ENCODE measurements at places on chromosomes 5 and 9.

DNA sequence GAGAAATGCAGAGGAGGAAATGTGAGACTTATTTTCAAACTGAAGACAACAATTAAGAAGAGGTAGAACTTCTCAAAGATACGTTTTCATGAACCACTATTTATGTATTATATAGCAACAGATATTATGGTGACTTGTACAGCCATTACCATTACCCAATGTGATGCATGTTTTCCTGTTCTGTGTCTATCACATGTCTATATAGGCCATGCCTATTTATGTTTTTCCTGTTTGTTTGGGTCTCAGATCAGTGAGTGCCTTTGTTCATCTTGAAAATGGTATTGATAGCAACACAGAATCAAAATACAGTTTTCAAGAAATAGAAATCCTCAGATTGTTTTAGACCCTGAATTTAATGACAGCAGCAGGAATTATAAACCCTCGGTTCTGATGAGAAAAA is 44.0 kb downstream of the DAPK1 start:
- DNase-seq, result no peak

GRCh38 chr9:22170556-22170955 is 161.5 kb upstream of the CDKN2B start:
- no peak for DNase-seq

DNA sequence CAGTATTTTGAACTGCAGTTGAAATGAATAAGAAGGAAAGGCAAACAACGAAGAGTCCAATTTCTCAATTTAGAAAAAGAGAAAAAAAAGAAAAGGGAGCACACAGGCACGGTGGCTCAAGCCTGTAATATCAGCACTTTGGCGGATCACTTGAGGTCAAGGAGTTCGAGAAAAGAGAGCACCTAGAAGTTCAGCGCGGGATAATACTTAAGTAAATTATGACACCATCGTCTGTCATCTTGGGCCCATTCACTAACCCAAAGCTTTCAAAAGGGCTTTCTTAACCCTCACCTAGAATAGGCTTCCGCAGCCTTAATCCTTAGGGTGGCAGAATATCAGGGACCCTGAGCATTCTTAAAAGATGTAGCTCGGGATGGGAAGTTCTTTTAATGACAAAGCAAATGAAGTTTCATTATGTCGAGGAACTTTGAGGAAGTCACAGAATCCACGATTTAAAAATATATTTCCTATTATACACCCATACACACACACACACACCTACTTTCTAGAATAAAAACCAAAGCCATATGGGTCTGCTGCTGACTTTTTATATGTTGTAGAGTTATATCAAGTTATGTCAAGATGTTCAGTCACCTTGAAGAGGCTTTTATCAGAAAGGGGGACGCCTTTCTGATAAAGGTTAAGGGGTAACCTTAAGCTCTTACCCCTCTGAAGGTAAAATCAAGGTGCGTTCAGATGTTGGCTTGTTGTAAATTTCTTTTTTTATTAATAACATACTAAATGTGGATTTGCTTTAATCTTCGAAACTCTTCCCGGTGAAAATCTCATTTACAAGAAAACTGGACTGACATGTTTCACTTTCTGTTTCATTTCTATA is 602 bp upstream of the CD274 start:
- DNase-seq, result no peak

- DNase-seq, result no peak
Measured at GRCh38 chr5:176736301-176736930, 73.9 kb upstream of the UNC5A start.

DNA sequence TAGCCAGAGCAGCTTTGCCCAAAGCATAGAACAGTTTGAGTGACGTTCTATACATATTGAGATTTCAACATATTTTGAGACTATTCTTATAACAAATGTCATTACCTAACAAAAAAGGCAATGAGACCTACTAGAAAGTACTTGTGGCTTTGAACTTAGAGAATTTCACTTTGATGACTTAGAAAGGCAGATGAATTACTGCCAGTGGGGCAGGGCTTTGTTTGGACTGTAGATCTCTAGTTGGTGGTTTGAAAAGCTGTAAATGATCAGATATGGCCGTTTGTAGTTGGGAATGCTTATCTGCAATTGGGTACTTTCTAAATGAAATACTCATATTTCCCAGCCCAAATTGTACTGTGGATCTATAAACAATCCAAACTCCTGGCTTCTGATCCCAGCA is 28.1 kb downstream of the SOX30 start:
- no peak for DNase-seq

DNA sequence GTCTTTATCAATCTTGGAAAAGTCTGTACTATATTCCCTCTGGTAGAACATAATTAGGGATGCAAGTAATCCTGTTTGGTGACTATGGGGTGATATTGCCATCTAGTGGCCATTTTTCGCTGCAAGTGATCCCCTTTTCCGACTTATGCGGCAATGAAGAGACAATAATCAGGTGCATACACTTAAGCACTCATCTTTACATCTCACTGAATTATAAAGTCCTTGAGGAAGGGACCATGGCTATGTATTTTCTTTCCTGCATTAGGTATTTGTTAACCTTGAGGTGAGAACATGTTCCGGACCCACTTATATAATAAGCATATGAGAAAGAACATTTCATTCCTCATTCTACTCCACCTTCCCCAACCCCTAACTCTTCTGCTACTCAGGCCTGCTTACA is 19.6 kb upstream of the LIX1 start:
- DNase-seq, result peak; percentile 46

- no peak for DNase-seq
Measured at GRCh38 chr5:111960476-111961215, 203.7 kb upstream of the NREP start.

GRCh38 chr9:134455934-134456755 is 129.9 kb downstream of the RXRA start:
- DNase-seq, result no peak

GRCh38 chr5:137084016-137084415 is 415.1 kb downstream of the SPOCK1 start:
- DNase-seq, result no peak

DNA sequence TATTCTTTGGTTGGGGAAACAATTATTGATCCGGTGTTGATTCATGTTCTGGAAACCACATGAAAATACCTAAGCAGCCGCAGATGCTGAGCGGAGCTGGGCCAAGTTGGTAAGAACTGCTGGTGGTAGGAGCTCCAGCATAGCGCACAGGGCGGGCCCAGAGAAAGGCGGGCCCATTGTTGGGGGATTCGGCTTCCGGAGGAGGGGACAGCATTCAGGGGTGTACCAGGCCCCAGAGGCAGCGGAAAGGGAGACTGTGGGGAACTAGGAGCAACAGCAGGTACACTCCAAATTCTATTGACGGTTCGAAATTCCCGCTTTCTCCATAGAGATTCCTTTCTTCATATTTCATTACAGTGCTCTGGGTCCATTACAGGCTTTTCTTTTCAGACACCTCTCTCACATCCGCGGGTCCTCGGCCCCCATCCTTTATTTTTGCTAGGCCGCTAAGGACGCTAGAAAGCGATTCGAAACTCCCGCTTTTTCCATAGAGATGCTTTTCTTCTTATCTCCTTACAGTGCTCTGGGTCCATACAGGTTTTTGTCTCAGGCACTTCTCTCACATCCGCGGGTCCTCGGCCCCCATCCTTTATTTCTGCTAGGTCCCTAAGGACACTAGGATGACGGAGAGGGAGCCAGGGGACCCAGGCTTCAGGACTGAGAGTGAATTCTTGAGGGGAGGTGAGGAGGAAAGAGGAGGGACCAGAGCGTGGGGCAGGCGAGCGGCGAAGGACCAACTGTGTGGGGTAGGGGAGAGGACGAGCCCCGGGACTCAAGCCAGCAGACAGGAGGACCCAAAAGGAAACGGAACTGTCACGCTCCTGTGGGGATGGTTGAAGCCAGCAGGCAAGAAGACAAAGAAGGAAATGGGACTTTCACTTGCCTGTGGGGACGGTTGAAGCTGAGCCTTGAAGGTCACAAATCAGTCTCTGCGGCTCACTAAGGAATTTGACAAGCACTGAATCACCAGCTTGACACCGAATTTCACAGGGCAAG is at the start of gene CCDC152:
CCDC152 (plus strand) TSS at position 213 of the 996 bp plus-strand sequence. CDS start 2,304 bp downstream, outside the sequence.
- DNase-seq, result no peak

DNA sequence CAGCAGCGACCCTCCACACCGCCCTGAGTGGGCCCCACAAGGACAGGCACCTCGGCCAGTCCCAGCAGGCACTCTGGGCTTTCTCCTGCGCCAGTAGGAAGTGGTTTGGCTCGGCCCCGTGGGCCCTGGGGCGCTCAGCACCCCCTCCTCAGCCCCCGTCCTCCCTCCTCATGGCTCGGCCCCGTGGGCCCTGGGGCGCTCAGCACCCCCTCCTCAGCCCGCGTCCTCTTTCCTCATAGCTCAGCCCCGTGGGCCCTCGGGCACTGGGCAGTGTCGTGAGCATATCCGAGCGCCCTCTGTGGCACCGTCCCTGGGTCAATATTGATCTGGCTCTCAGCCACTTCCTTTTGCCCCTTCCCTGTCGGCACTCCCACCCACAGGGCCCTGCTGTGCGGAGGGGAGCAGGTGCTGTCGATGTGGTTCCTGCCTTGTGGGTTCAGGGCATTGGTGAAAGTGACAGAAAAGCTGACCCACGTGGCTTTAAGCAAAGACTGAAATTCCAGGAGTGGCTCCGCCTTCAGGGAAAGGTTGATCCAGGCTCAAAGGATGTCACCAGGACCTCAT is 5.5 kb upstream of the SCGB3A1 start:
- DNase-seq, result no peak

DNA sequence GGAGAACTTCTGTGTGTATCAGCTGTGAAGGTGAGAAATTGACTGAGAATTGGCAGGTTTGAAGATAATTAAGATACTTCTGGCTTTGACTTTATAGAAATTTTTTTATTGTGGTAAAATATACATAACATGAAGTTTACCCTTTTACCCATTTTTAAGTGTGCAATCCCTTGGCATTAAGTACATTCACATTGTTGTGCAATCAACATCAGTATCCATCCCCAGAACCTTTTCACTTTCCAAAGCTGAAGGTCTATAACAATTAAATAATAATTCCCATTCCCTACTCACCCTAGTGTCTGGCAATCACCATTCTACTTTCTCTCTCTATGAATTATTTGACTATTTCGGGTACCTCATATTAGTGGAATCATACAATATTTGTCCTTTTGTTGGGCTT is 69.9 kb downstream of the ACTBL2 start:
- no peak for DNase-seq

DNA sequence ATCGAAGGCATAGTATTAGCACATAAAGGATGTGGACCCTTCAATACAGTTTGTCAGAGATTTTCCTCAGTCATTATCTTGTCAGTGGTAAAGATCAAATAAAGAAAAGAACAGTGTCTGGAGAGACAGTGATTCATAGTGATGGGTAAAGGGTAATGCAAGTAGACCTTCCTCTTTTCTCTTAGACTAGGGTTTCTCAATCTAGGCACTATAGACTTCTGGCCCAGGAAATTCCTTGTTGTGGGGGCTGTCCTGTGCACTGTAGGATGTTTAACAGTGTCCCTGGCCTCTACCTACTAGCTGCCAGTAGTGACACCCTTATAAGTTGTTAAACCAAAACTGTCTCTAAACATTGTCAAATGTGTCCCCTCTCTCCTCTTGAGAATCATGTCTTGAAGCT is 6.9 kb downstream of the CAMK4 start:
- no peak for DNase-seq

DNA sequence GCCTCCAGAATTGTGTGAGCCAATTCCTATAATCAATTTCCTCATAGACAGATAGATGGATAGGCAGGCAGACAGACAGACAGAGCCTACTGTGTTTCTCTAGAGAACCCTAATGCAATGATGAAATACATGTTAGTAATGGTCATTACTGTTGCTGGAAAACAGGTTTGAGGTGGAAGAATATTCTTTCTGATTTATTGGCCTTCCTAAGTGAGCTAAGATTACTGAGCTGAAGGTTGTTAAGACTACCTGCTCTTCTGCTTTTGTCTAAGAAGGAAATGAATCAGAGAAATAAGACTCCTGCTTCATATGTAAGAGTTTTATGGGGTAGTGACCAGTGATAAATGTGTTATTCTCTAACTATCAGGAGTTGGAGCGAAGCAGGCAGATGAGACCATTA is 219.9 kb downstream of the ELAVL2 start:
- no peak for DNase-seq

GRCh38 chr9:281741-282645 is 67.3 kb downstream of the DOCK8 start:
- no peak for DNase-seq

DNA sequence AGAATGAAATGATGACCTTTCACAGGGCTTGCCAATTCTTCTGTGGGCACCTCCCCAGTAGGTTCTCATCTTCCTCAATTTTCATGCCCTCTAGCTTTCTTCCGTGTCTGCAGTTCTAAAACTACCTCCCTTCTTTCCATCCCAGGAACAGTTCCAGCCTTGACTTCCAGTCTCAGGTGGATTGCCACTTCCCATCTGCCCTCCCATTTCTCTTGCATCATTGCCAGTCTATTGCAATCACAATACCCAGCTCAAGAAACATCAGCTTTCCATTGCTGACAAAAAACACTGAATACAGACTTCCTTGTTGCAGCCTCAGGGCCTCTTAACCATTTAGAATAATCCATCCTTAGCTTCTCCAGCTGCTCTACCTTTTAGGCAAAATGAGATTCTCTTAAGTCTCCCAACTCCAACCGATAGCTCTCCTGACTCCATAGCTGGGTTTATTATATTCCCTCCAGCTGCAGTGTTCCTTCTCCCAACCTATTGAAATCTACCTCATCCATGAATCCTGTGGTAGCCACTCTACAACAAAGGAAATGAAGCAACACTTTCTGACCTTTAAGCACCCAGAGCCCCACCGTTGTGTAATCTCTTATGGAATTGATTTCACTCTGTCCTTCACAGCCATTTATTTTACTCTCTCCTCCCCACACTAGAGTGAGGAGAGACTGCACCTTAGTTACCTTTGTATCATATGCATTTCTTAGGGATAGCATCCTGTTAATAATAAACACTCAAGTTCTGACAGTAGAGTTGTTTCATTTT is 75.6 kb upstream of the PCA3 start:
- no peak for DNase-seq

GRCh38 chr5:170426786-170427185 is 37.6 kb upstream of the KCNMB1 start:
- DNase-seq, result no peak

DNA sequence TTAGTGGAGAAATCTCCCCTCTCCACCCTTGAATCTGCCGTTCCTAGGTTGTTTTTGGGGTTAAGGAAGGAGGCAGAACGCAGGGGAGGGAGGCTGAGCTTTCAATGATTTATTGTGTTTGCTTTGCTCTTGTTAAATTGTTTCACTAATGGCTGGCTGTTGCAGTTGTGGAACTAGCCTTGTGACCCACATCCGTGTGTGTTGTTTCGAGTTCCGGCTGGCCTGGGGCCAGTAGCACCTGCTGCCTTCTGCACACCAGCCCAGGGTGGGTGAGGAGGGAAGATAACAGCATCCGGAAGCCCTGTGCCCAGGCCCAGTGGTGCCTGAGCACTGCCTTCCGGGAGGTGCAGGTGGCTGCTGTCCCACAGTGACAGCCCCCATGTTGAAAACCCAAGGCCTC is 3.6 kb downstream of the ERGIC1 start:
- no peak for DNase-seq

- DNase-seq, result no peak
Measured at GRCh38 chr9:91923145-91923544, 26.9 kb downstream of the ROR2 start.

GRCh38 chr9:6522263-6522662 is 109.3 kb downstream of the UHRF2 start:
- DNase-seq, result no peak

Data from NCI-H1694 treated with DMSO at 0.1 percent for 48 hours (cell line).